Activated T-helper 9 cell treated with anti-CD3 and anti-CD28 coated beads, Interleukin-2, amount 50 U/mL, for 16 hours (primary cell): ENCODE measurements at places on chromosomes 1 and 21.

DNA sequence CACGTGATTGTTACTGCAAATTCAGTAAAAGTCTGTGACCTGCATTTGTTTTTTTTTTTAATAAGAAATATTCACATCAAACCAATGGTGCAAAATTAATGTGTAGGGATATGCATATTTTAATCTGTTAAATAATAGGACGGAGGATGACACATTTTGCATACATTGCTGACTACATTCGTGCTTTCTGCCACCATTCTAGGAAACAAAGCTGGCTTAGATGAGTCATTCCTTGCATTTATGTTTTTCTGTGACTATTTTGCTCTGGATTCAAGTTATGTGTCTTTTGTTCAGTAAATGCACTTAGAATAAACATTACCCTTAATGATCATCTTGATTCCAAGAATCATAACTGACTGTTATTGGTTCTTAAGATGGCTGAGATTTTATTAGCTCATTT is 23.9 kb upstream of the CYYR1 start:
- no peak for DNase-seq

GRCh38 chr1:35524106-35524505 is 33.1 kb downstream of the KIAA0319L start:
- no peak for DNase-seq

GRCh38 chr21:44709426-44710293 is 1.7 kb downstream of the TSPEAR start:
- DNase-seq, result no peak

DNA sequence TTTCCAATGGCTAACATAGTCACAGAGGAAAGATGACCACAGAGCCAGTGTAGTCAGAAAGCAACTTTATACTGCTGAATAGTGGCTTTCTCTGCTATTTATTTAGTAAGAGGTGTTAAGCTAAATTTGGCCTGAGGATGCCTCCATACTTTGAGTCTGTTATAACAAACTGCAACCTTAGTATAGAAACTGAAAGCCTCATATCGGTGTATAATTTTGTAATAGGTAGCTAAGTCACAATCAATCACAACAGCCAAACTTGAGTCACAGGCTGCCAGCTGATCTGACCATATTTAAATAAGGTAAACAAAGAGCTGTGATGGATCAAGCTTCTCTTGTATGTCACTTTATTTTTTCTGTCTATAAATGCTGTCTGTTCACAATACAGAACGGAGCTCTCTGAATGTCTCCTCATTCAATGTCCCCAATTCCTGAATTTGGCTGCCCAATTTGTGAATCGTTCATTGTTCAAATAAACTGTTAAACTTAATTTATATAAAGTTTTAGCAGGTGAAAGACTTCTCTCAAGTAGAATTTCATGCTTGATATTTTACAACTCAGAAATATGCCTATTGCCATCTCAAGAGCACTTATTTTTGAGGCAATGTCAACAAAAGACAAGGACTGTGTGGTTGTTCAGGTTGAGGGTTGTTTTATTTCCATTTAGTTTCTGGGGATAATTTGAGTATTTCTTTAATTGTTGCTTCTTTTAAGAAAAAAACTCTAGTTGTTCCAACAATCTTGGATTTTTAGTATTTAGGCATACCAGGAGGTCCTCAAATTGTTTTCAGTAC is 339.7 kb upstream of the B3GALT2 start:
- no peak for DNase-seq

DNA sequence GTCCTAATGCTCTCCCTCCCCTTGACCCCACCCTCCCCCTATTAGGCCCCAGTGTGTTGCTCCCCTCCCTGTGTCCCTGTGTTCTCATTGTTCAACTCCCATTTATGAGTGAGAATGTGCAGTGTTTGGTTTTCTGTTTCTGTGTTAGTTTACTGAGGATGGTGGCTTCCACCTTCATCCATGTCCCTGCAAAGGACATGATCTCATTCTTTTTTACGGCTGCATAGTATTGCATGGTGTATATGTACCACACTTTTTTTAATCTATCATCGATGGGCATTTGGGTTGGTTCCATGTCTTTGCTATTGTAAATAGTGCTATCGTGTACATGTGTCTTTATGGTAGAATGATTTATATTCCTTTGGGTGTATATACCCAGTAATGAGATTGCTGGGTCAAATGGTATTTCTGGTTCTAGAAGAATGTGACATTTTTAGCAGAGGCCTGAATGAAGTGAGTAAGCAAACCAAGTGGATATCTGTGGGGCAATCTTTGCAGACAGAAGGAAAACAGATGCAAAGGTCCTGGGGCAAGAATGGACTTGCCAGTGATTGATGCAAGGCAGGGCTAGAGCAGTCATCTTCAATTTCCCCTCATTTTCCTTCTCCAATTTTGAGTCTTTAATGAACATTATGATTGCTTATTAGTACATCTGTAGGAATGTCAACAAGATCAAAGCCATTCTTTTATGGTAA is 50.2 kb downstream of the UBE4B start:
- DNase-seq, result no peak

DNA sequence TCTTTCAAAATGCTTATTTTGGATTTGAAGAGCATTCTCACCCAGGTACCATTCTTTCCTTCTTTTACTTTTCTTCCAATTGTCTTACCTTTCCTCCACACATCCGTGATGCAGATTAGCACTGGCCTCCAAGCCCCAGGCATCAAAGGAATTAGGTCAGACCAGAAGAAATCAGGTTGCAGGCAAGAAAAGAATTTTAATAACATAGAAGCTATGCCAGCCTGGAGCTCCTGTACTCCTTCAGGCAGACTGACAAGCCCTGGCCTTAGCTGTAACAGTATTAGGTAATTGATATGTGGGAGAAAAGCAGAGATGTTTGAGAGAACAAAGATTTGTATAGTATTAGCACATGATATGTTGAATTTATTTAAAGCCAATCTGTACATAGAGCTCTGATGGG is 390.4 kb upstream of the ADGRL2 start:
- DNase-seq, result no peak
